ENCODE measurements at places on chromosomes 6 and 20.

DNA sequence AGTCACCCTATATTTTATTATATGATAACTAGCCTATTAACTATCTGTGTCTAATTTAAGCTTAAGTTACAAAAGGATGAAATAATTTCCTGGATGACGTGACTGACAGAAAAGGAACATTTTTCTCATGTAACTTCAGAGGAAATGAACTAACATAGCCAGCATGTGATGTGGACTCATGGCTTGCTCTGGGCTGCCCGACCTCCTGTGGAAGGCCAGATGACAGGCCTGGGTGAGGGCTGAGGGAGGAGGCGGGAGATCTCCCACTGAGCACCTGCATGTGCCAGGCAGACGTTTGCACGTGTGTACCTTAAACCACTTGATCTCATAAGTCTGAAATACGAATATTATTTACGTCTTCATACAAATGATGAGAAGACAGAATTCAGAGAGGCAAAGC is 321.1 kb downstream of the SYNE1 start:
- no peak for DNase-seq
- H3K27me3 ChIP-seq, result no peaks in the 10 kb centered on the region
- H3K4me3 ChIP-seq, result no peak overlapping the region

DNA sequence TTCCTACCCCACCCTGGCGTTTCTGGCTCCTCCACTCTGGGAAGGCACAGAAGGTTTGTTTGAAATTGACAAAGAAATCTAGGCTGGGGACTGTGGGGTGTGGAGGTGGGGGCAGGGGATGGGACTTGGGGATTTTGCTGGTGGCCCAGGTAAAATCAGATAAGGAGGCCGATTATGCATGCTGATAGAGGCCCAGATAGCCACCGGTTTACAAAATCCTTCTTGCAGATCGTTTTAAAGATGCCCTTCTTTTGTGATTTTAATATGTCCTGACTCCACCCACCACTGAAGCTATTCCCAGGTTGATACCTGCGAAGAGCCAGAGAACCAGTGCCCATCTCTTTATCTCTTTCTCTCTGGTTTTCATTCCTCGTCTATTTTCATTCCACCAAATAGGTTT is 104.9 kb downstream of the TFAP2C start:
- H3K27ac ChIP-seq, result no peak overlapping the region
- H3K4me1 ChIP-seq, result no peaks in the 10 kb centered on the region
- no peak overlapping the region for H3K4me3 ChIP-seq
- H3K27me3 ChIP-seq, result peaks cover 15% of the 10 kb centered on the region

- DNase-seq, result peak; percentile 61
- H3K27ac ChIP-seq, result no peak overlapping the region
- no peaks in the 10 kb centered on the region for H3K27me3 ChIP-seq
Observed at GRCh38 chr20:58888521-58889333, 36.2 kb downstream of the GNAS start.

DNA sequence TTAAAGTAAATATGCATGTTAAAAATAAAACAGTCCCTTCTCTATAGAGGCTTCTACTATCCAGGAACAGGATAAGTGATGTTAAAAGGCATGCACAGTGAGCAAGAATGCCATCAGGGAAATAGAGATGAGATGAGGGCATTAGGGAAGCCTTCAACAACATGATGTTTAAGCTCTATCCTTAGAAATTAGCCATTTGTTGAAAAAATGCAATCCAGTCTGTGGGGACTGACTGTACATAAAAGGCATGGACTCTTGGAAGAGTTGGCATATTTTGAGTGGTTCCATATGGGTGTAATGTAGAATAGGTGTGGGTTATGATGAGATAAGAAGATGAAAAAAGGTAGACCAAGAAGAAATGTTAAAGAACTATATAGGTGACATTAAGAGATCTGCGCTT is 5.8 kb downstream of the KIAA0319 start:
- no peaks in the 10 kb centered on the region for H3K4me1 ChIP-seq
- no peaks in the 10 kb centered on the region for H3K36me3 ChIP-seq
- DNase-seq, result no peak
- H3K27ac ChIP-seq, result no peak overlapping the region

DNA sequence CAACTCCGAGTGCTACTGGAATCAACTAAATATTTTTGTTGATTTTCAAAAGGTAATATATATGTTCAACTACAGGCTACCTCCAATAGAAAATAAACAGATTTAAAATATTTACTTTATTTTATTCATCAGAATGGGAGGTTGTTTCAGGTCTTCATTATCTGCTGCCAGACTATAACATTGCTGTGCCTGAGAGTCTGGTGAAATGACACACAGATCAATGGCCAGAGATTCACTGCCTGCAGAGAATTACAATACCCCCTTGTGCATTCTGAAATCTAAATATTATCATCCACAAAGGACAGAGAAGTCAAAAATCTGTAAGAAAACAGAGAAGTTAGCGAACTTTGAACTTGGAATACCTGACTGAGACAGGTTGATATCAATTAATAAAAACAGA is 667.8 kb upstream of the GJE1 start:
- H3K27me3 ChIP-seq, result no peaks in the 10 kb centered on the region
- no peak overlapping the region for H3K4me3 ChIP-seq
- DNase-seq, result no peak
- no peaks in the 10 kb centered on the region for H3K36me3 ChIP-seq
- H3K27ac ChIP-seq, result no peak overlapping the region

DNA sequence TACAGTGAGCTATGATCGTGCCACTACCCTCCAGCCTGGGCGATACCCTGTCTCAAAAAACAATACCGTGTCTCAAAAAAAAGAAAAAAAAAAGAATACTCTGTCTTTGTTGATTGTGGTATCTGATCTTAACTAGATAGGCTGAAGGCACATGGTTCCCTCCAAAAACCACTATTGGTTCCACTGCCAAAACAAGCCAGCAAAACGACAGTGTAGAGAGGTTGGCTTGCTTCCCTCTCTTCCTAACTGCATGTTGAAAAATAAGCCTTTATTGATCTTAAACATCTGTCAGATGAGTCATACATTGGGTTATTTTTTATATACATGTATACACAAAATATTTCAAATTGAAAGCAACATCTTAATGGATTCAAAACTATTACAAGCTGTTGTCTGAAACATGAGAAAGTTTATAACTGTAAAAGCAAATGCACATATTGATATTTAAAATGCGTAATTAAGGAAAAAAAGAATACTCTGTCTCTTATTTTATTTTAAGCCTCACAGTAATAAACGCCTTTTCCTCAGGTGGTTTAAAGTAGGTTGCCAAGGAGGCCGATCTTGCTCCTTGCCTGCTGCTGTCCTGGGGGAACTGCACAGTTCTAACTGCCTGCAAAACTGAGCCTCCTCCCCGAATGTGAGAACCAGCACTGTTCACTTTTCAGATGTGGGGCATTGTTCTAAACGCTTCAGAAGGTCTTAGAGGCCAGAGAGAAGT is 7.0 kb upstream of the NINL start:
- no peak overlapping the region for H3K4me3 ChIP-seq
- no peaks in the 10 kb centered on the region for H3K4me1 ChIP-seq
- no peaks in the 10 kb centered on the region for H3K36me3 ChIP-seq
- H3K27ac ChIP-seq, result no peak overlapping the region
- no peaks in the 10 kb centered on the region for H3K27me3 ChIP-seq
- no peak for DNase-seq

GRCh38 chr6:3389390-3390167 is 67.3 kb downstream of the SLC22A23 start:
- peak overlapping the region; percentile 79 for H3K27ac ChIP-seq
- peaks cover 47% of the 10 kb centered on the region for H3K4me1 ChIP-seq
- H3K27me3 ChIP-seq, result no peaks in the 10 kb centered on the region
- no peak overlapping the region for H3K4me3 ChIP-seq
- peak; percentile 48 for DNase-seq

DNA sequence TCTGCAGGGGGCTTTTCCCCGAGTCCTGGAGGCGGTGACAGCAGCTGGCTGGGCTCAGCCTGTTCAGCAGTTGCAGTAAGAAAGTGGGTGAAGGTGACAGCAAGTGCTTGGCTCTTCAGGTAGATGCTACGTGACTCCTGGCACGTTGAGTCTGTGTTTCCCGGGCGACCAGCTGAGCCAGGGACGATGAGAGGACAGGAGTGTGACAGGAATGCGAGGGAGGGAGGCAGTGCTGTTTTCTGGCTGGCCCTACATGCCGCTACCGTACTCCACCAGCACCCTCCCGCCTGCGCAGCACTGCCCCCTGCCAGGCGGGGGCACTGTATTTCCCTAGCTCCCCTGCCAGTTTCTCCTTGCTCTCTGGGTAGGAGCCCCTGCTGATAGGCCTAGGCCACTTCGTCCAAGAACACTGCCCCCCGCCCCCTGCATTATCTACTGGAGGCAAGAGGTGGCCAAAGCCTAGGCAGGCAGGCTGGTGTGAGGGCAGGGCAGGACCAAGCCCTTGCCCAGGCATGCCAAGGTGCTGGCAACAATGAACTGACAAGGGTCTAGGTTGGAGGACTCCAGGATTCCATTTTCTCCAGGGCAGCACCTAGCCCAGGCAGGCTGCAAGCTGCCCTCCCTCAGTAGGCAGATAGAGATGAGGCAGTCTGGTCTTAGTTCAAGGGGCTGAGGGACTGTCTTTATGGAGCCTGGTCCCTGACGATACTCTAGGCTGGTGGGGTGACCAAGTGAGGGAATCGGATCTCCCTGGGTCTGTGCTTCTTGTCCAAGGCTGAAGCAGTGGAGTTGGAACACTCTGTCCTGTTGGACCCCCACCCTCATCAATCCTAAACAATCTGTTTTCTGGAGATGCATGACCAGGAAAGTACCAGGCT is 19.2 kb downstream of the MRPS18A start:
- H3K27me3 ChIP-seq, result no peaks in the 10 kb centered on the region
- H3K36me3 ChIP-seq, result peaks cover 44% of the 10 kb centered on the region
- H3K4me1 ChIP-seq, result peaks cover 56% of the 10 kb centered on the region
- peak; percentile 88 for DNase-seq
- no peak overlapping the region for H3K4me3 ChIP-seq

DNA sequence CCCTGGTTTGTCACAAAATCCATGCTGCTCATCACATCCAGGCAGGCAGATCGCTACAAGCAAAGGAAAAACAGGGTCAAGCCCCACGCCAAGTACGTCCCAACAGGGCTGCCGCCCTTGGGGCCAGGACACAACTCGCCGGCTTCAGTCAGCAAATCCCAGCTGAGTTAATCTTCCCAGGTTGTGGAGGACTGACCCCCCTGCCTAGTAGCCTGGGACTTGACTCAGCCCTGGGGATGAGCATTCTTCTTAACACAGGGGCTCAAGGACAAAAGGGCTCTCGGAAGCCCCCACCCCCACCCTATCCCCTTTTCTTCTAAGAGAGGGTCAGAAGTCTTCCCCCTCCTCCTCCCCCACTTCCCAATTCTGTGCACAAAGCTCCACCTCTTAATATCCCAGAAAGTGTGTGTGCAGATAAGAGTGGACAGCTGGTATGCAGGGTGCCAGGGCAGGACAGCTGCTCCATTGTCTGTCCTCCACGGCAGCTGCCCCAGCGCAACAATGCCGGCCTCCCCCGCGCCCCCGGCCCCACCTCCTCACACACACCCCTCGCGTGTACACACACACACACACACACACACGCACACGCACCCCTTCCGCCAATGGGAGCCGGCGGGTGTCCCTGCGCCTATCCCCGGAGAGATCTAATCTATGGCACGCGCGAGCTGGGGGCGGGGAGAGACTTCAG is 4.5 kb downstream of the DLL1 start:
- peaks cover 5% of the 10 kb centered on the region for H3K27me3 ChIP-seq
- H3K27ac ChIP-seq, result peak overlapping the region; percentile 6
- H3K4me1 ChIP-seq, result peaks cover 55% of the 10 kb centered on the region
- H3K36me3 ChIP-seq, result peaks cover 66% of the 10 kb centered on the region
- DNase-seq, result no peak

DNA sequence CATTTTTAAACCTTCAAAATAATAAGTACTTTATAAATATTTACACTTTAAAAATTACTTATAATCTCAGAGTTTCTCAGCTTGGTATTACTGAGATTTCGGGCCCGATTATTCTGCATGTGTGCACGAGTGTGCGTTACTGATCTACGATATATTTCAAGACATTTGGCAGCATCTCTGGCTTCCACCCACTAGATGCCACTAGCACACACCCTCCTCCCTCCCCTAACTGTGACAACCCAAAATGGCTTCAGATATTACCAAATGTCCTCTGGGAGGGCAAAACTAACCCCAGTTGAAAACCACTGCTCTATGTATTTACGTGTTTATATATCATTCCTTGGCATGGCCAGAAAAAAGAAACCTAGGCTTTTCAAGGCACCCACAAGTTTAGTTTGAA is 95.9 kb downstream of the FYN start:
- peaks cover 39% of the 10 kb centered on the region for H3K4me1 ChIP-seq
- no peaks in the 10 kb centered on the region for H3K27me3 ChIP-seq
- peaks cover 24% of the 10 kb centered on the region for H3K36me3 ChIP-seq
- H3K4me3 ChIP-seq, result no peak overlapping the region
